ENCODE measurements at places on chromosomes 5 and 9.

- DNase-seq, result peak; percentile 80
Measured at GRCh38 chr5:149320791-149321330, 24.4 kb upstream of the GRPEL2 start.

DNA sequence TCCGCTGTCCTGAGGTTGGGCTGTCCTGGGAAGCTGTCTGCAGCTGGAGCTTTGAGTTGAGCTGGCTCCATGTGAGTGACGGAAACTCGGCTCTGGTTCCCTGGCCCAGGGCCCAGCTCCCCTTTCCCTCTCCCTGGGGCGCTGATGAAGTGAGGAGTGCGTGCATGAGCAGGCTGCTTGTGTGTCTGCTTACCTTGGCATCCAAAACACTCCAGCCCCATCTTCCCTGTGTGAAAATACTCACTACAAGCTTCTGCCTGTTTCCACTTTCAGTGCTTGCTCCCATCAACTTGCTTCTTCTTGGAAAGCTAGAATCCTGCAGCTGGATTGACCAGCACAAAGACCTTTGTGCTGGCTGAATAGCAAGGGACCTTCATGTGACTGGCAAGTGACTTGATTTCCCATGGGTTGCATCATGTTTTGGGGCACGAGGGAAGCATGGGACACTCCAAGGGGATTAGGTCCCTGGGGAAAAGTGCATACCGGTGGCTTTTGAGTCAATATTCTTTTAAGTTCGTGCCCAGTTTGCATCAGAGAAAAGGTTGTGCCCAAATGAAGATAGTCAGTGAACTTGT, 198.1 kb downstream of the GADD45G start:
- DNase-seq, result peak; percentile 82

GRCh38 chr5:114362977-114363761, 1.3 kb downstream of the KCNN2 start:
- no peak for DNase-seq

GRCh38 chr5:2333291-2333690, 418.2 kb downstream of the IRX2 start:
- DNase-seq, result no peak

DNA sequence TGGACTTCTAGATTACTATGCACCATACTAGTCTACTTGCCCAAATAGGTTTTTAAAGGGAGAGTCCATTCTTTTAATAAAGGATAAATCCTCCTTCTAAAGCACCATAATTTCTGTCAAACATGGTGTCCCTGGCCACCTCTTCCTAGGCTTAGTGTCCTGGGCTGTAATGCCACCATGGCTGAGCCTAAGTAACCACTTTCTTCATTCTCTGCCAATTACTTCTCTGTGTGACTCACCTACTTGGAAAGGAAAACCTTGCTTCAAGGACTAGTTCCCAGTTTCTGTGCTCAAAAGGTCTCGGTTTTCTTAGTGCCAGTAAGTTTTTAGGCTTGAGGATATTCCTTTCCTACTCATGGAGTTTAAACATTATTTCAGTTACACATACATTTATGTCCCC, 273.4 kb downstream of the DENND1A start:
- no peak for DNase-seq

DNA sequence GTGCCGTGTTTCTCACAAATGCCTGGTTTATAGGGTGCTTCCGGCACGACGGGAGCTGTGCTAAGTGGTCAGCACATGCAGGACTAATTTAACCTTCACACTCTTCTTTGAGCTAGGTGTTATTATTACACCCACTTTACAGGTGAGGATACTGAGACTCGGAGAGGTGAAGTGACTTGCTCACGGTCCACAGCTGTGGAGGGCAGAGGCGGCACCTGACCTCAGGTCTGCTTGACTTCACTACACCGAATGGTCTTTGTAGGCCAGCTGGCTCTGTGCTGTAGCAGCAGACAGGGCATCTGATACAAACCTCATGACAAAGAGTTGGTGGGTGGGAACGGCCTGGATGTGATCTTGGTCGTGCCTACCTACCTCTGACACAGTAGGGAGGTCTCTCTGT, 102.0 kb upstream of the BOD1 start:
- DNase-seq, result no peak

- no peak for DNase-seq
Measured at GRCh38 chr5:12910641-12911040, 1006.4 kb upstream of the CTNND2 start.

DNA sequence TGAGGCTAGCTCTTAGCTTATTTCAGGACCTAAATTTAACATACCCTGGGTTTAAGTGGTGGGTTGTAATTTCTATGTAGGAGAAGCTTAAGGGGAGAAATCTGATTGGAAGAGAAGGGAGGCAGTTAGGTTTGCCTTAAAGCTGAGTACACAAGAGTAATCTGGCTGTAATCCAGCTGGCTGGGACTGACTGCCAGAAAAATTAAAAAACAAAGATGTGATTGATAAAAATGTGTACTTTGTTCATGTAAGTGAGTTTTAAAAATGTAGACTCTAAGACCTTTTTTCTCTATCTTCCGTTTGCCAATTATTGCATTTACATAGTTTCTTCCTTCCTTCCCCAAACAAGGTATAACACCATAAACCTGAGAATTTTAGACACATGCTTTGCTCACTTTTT, 17.5 kb upstream of the MSMP start:
- no peak for DNase-seq

DNA sequence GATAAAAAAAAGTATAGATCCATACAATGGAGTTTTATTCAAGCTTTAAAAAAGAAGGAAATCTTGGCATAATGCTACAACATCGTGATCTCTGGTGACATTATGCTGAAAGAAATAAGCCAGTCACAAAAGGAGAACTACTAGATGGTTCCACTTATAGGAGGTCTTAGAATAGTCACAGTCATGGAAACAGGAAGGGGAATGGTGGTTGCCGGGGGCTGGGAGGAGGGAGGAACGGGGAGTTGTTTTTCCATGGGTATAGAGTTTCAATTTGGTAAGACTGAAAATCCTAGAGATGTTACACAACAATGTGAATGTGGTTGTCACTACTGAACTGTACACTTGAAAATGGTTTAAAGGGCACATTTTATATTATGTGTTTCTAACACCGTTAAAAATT, 94.5 kb downstream of the CFAP90 start:
- no peak for DNase-seq

GRCh38 chr5:87048156-87048555, 219.5 kb upstream of the RASA1 start:
- DNase-seq, result no peak

- no peak for DNase-seq
Measured at GRCh38 chr9:237858-238345, 23.2 kb downstream of the DOCK8 start.

GRCh38 chr5:126100767-126101166, 322.4 kb upstream of the GRAMD2B start:
- no peak for DNase-seq

GRCh38 chr5:158163451-158164295, 304.7 kb upstream of the CLINT1 start:
- DNase-seq, result no peak

- no peak for DNase-seq
Measured at GRCh38 chr5:15702102-15702501, 202.1 kb downstream of the FBXL7 start.

GRCh38 chr5:72326306-72326649, 6.1 kb downstream of the PTCD2 start:
- no peak for DNase-seq

GRCh38 chr9:12065686-12066085, 627.5 kb upstream of the TYRP1 start:
- DNase-seq, result no peak

DNA sequence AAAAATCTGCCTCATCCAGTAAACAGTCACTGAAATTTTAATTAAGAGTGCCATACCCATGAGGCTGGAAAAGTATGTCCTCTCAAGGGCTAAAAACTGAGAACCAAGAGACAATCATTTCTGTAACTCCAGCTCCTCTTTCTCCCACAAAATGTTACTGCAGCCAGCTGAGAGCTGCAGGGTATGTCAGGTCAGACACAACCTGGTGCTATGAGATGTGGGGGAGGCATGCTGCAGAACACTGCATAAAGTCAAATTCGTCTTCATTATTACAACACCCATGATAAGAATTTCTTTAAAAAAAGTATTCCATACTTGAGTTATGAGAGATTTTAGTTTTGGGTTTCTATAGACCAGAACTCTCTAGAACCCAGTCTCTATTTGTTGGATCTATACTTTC, 162.2 kb downstream of the CDC42SE2 start:
- no peak for DNase-seq

- DNase-seq, result no peak
Measured at GRCh38 chr9:130239363-130239695, 26.2 kb upstream of the HMCN2 start.

- DNase-seq, result no peak
Measured at GRCh38 chr9:1383899-1384455, 333.8 kb downstream of the DMRT2 start.

DNA sequence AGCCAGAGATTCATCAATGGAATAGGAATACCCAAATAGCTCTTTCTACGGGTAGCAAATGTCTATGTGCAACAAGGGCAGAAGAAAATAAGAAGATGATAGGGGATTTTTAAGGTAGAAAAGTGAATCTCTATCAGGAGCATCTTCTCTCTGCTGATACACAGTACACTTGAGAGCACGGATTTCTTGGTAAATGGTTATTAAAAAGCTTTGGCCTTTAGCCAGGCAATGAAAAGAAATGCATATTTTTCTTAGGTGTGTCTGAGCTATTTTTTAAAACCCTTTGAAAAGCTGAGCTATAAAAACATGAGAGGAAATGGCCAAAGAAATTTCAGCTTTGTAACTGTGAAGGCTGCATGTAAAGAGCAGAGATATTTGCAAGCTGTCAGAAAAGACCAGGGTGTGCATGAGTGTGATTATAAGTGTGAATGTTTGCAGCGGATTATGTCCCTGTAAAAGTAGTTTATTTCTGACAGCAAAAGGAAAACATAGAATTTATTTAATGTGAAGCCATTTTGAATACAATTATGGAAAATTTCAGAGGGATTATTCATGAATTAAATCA, 487.1 kb upstream of the PIK3R1 start:
- DNase-seq, result no peak

DNA sequence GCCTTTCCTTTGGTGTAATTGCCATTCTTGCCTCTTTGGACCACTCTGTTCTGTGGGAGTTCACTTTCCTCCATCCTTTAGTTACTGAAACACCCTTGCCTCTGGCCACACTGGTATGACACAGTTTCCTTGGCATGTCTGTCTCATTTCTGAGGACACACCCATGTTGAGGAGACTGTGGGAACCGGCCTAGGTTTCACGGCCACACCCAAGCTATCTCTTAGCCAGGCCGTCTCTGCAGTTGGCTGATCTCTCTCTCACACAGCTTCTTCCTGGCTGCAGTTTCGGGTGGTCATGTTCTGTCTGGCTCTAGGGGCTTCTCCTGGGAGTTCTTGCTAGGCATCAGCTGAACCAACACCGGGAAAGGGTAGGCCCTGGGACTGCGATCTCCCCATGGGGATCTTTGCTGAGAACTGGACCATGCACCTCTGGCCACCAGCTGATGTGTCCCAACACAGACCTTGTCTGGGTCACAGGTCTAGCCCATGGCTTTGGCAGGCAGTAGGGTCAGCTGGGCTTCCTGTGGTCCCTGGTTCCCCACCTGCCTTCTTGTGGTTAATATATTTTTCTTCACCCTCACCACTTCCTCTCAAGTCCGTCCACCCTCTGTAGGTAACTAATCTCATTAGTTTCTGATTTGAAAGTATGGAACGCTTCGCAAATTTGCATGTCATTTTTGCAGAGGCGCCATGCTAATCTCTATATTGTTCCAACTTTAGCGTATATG, 24.9 kb downstream of the ARHGEF37 start:
- DNase-seq, result no peak

DNA sequence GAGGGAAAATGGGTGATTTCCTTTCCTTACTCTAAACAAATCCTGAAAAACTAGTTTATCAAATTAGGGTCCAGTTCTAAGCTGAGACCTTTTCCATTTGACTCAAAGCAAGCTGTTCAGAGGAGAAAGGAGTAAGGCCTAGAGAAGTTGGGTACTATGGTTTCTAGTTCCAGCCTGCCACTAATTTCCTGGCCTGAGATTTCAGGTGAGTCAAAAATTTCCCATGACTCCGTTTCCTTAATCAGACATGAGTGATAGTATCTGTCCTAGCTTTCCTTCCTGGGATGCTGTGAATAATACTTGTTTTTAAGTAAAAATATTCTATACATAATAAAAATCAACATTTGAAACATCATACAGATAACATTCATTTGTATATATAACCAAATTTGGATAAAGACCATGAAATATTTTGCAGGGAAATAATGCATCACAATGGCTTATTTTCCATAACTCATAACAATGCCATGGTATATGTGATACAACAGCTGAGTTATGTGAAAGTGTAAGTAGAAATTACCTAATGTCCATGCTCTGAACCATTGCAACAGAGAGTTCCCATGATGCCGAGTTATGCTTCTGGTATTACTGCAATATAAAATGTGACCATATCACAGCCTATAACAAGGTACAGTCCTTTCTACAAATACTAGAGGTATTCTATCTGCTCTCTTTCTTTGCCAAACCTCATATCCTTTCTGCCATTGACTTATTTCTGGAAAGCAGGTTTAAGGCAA, 142.7 kb downstream of the MLLT3 start:
- no peak for DNase-seq

GRCh38 chr9:81871695-81872094, 56.5 kb upstream of the SPATA31D4 start:
- no peak for DNase-seq

DNA sequence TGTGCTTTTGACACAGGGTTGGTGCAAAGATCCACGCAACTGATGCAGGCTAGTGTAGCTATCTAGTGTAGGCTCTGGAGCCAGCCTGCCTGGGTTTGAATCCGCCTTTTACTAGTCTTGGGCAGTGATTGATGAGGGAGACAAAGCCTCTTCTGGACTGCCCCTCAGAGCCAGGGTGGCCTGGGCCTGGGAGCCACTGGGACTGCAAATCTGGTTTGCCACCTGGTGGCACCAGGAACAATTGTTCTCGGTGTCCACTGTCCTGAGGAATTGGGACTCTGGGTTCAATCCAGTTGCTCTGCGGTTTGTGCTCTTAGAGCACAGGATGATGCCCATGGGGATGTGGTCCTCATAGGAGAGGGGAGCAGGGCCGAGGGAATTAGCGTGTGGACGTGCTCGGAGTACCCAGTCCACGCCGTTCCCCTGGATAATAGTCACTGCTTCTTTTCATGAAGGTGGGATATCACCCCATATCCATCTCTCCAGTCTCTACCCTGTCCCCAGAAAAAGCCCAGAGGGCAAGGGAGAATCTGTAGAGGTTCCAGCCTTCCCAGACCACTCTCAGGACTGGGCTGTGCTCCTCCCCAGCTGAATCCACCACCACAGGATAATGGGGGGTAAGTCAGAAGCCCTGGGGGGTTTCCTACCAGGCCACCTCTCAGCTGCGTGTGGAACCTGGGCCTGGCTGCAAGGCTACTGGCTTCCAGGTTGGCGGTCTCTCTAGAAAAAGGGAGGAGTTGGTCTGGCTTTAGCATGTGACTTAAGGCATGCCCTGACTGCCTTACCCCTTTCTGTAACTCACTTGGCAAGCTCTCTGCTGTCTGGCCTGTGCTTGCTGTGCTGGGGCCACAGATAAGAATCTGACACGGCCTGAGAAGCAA, 1.9 kb downstream of the B4GALT7 start:
- DNase-seq, result no peak

GRCh38 chr5:136166909-136167308, 26.1 kb downstream of the SMIM32 start:
- DNase-seq, result no peak

Measured in left forelimb (tissue), 1 donor.